T-helper 17 cell (primary cell): ENCODE measurements at places on chromosomes 7 and 10.

GRCh38 chr10:2972810-2973209 is 94.5 kb upstream of the PFKP start:
- no peak for DNase-seq

GRCh38 chr7:50717181-50717580 is 65.5 kb downstream of the GRB10 start:
- no peak for DNase-seq

GRCh38 chr10:113119801-113120200 is 169.8 kb downstream of the TCF7L2 start:
- no peak for DNase-seq

GRCh38 chr7:18289788-18290187 is 205.8 kb upstream of the HDAC9 start:
- DNase-seq: no peak

- DNase-seq: no peak
Observed at GRCh38 chr7:127438836-127439235, 46.3 kb upstream of the ZNF800 start.

DNA sequence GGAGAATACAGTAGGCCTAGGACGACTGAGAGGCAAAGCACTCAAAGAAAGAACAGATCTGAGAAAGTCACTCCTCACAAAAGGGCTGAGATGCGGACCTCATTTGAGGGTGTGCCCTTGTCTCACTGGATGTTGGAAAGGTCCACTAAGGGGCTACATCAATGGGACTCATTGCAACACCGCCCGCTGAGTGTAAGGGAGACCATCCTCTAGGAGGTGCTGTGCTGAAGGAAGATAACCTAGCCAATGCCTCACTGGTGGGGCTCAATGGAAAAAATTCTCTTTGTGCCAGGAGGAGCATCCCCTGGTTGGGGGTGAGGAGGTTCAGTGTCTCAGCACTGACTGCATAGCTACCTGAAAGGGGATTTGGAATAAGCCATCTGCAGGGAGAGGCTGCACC is 758.7 kb upstream of the CELF2 start:
- DNase-seq: no peak

DNA sequence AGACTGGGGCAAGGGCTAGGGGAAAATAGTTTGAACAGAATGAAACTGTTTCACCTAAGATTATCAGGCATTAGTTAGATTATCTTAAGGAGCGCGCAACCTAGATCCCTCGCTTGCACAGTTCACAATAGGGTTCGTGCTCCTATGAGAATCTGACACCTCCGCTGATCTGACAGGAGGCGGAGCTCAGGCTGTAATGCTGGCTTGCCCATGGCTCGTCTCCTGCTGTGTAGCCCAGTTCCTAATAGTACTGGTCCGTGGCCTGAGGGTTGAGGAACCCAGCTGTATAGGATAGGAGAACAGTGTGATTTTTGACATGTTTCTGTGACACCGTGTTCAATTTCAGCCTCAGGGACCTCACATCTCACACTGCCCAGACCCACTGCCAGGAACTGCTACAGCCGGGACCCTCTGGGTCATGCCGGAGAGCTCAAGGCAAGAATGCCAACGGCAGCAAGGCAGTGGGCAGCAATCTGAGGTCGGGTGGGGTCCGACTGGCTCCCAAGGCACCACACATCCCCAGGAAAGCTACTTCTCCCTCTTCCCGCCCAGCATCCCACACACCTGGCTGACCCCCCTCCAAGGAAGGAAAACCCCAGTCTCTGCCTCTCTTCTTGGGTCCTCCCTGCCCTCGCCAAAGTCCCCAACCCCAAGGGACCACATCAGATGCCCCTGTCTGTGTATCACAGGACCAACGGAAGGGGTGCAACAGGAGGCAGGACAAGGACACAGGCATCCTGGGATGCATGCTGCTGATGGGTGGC is 31.7 kb downstream of the CAMK2B start:
- no peak for DNase-seq

DNA sequence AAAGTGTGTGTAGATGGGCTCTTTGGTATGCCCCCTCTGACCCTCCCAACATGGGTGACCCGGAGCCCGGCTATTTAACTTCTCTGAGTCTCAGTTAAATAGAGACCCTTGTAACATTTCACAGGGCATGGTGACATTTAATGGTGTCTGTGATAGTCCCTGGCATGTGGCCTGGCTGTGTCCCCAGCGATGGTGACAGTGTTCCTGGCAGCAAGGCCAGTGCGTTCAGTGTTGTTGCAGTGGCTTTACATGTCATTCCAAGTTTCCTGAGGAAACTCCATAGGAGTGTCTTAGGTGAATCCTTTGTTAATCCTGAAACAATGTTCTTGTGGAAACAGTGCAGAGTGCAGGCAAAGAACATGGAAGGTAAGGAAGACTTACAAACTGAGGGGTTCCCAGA is 137.0 kb downstream of the RAMP3 start:
- no peak for DNase-seq

DNA sequence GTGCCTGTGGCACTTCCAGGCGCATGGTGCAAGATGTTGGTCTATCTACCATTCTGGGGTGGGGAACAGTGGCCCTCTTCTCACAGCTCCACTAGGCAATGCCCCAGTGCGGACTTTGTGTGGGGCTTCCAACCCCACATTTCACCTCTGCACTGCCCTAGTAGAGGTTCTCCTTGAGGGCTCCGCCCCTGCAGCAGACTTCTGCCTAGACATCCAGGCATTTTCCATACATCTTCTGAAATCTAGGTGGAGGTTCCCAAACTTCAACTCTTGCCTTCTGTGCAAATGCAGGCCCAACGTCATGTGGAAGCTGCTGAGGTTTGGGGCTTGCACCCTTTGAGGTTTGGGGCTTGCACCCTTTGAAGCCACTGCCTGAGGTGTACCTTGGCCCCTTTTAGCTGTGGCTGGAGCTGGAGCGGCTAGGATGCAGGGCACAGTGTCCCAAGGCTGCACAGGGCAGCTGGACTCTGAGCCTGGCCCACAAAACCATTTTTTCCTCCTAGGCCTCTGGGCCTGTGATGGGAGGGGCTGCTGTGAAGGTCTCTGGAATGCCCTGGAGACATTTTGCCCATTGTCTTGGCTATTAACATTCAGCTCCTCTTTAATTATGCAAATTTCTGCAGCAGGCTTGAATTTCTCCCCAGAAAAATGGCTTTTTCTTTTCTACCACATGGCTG is 130.6 kb upstream of the EFCAB10 start:
- no peak for DNase-seq

DNA sequence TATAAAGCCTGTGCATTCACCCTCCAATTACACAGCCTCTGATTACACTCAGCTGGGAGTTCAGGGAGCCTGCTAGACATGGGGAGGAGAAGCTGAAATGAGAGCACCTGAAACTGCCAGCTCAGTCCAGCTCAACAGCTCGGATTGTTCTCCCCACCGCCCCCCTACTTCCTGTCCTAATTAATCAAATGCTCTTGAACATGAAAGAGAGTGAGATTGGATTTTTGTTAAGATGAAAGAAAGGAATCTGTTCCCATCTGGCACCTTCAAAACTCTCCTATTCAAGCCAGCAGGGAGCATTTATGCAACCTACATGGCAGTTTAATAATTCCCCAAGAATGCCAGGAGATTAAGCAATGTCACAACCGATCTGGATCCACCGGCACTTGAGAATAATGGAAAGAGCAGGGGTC is 98.0 kb downstream of the NPSR1 start:
- no peak for DNase-seq
